Activated T-helper 2 cell treated with anti-CD3 and anti-CD28 coated beads, Interferon-gamma antibody, Interleukin-2, Interleukin-4, amounts not matched to agents 10 μg/mL and 5 μg/mL and 100 μg/mL, durations not matched to agents 14 hours and 24 hours and 36 hours (primary cell): ENCODE measurements at places on chromosomes 3 and 15. TPM values are rescaled to one million over a fixed set of nuclear protein-coding genes. Genes with fewer than 3 reads are reported as not detected.
A peak's percentile ranks its signal among the peaks of the same experiment; 100 is the strongest.

The ACTL6A gene
- 114 and 121 TPM in 2 replicates for total RNA-seq

- peaks cover 4% of the 10 kb centered on the region for H3K36me3 ChIP-seq
- H3K27me3 ChIP-seq: peaks cover 79% of the 10 kb centered on the region
- H3K4me1 ChIP-seq: peaks cover 8% of the 10 kb centered on the region
- H3K4me3 ChIP-seq: no peak overlapping the region
Measured at GRCh38 chr3:45852828-45853227, 10.9 kb upstream of the LZTFL1 start.

The CX3CR1 gene
- total RNA-seq: 0.48 and 0.52 TPM in 2 replicates

The SLC38A3 gene
- not detected in 2 replicates for total RNA-seq

GRCh38 chr3:188154809-188155574 lies 1.0 kb downstream of the LPP start:
- DNase-seq: no peak
- peaks cover 22% of the 10 kb centered on the region for H3K36me3 ChIP-seq
- no peaks in the 10 kb centered on the region for H3K27me3 ChIP-seq
- H3K4me3 ChIP-seq: peak overlapping the region; percentile 90

GRCh38 chr3:148873977-148874376 lies 8.9 kb downstream of the CPA3 start:
- H3K27me3 ChIP-seq: peaks cover 7% of the 10 kb centered on the region
- H3K36me3 ChIP-seq: no peaks in the 10 kb centered on the region
- no peak overlapping the region for H3K27ac ChIP-seq

GRCh38 chr3:175111036-175111435 lies 251.9 kb downstream of the NAALADL2 start:
- no peaks in the 10 kb centered on the region for H3K27me3 ChIP-seq
- H3K27ac ChIP-seq: no peak overlapping the region
- H3K4me1 ChIP-seq: no peaks in the 10 kb centered on the region
- no peak overlapping the region for H3K4me3 ChIP-seq

DNA sequence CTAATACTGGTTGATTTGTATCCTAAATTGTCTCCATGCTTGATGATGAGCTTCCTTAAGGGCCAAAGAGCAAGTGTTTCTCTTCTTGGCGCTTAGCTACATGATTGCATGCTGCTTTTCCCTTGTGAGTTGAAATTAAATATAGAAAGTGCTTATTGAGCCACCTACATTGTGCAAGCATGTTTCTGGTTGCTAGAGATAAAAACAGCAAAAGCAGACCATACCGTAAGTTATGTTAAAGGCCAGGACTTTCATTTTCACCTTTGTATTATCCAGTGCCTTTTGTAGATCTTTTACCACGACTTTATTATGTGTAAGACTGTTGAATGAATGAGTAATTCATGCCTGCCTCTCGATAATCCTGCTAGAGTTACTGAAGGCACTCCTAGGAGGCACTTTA lies 41.9 kb upstream of the CCNB2 start:
- H3K27ac ChIP-seq: peak overlapping the region; percentile 40
- DNase-seq: no peak
- no peaks in the 10 kb centered on the region for H3K27me3 ChIP-seq
- no peak overlapping the region for H3K4me3 ChIP-seq

DNA sequence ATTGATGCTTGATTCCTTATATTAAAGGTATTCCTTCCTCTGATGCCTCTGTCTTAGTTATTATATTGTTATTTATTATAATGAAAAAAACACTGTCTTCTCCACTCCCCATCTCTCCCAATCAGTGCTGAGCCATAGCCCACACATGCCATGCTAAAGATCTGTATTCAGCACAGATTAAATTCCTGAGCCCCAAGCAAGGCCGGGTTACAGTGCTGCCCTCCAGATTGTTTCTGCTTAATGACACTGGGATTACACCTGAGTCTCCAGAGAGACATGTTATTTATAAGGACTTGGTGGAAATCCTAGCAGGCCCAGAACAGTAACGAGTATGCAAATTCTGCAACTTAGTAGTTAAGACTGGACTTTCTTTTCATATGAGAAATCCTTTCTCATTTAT lies 305.9 kb upstream of the UMPS start:
- no peak for DNase-seq
- H3K27me3 ChIP-seq: peaks cover 4% of the 10 kb centered on the region
- H3K4me3 ChIP-seq: no peak overlapping the region

The SPCS1 gene
- total RNA-seq: 124 and 125 TPM in 2 replicates

GRCh38 chr15:60414016-60414682 lies 16.4 kb upstream of the ANXA2 start:
- H3K36me3 ChIP-seq: no peaks in the 10 kb centered on the region
- no peaks in the 10 kb centered on the region for H3K27me3 ChIP-seq
- DNase-seq: no peak
- H3K27ac ChIP-seq: no peak overlapping the region
- H3K4me1 ChIP-seq: peaks cover under 1% of the 10 kb centered on the region

- no peaks in the 10 kb centered on the region for H3K4me1 ChIP-seq
- no peaks in the 10 kb centered on the region for H3K27me3 ChIP-seq
- H3K27ac ChIP-seq: no peak overlapping the region
- H3K4me3 ChIP-seq: no peak overlapping the region
- DNase-seq: no peak
Measured at GRCh38 chr15:101307048-101307896, 12.2 kb upstream of the SNRPA1 start.

DNA sequence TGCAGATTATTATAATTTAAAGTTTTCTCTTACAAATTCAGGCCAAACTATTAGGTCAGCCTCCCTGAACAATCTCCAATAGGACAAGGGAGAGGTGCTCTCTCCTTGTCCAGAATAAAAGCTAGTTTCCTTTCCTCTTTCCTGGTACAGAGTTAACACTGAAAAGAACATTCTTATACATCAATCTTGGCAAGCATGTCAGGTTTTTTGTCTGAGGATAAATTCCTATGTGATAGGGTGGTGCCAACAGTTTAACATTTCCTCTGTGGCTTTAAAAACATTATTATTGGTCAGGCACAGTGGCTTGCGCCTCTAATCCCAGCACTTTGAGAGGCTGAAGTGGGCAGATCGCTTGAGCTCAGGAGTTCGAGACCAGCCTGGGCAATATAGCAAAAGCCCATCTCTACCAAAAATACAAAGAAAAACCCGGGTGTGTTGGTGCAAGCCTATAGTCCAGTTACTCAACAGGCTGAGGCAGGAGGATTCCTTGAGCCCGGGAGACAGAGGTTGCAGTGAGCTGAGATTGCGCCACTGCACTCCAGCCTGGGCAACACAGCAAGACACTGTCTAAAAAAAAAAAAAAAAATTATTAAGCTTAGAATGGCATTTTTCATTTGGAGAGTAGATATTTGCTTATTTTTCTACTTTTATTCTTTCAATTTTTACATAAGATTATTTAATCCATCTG lies 13.7 kb upstream of the ULK4 start:
- no peak overlapping the region for H3K27ac ChIP-seq
- no peaks in the 10 kb centered on the region for H3K36me3 ChIP-seq
- no peak for DNase-seq
- no peak overlapping the region for H3K4me3 ChIP-seq

The SPTBN5 gene
- 0.41 and 0.90 TPM in 2 replicates for total RNA-seq

The RTP3 gene
- total RNA-seq: not detected in 2 replicates

GRCh38 chr15:60507596-60508424 lies 28.9 kb upstream of the ICE2 start:
- DNase-seq: peak; percentile 43
- H3K36me3 ChIP-seq: peaks cover 72% of the 10 kb centered on the region
- no peaks in the 10 kb centered on the region for H3K27me3 ChIP-seq
- peak overlapping the region; percentile 11 for H3K27ac ChIP-seq

The PCOLCE2 gene
- not detected in 2 replicates for total RNA-seq

DNA sequence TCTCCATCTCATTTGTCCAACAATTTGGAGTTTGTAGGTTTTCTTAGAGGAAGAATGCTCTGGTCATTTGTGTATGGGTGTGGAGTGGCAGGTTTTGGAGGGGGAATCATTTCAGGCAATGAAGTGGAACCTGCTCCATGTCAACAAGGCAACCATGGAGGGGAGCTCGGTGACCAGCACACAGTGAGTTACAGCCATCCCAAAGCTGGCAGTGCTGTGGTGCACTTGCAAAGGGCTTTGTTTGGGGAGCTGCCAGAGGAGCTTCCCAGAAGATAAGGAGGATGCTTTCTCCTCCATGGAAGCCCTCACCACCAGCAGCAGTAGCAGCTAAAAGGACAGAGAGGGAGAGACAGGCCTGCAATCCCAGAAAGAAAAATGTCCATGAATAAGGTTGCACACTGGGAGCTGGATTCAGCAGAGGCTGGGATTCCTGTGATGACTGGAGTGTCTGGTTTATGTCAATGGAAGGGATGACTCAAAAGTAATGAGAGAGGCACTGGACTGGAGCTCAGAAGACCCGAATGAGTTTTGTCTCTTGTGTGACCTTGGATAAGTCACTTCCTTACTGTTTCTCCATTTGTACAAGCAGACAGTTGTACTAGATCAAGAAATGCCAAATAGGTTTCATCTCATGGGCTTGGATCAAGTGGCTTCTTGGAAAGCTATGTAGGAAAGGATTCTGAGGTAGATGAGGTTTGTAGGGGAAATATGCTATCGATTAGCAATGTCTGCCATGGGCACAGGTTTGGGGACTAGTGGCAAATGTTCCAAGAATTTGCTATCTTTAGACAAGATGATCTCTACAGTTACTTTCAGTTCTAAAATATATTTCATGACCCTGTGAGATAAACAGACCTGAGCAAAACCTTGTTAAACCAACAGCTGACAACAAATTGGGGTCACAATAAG lies 27.2 kb upstream of the UBE2Q2 start:
- H3K4me1 ChIP-seq: peaks cover 14% of the 10 kb centered on the region
- no peak for DNase-seq
- peaks cover 5% of the 10 kb centered on the region for H3K27me3 ChIP-seq
- H3K27ac ChIP-seq: no peak overlapping the region
- H3K4me3 ChIP-seq: no peak overlapping the region
- no peaks in the 10 kb centered on the region for H3K36me3 ChIP-seq

DNA sequence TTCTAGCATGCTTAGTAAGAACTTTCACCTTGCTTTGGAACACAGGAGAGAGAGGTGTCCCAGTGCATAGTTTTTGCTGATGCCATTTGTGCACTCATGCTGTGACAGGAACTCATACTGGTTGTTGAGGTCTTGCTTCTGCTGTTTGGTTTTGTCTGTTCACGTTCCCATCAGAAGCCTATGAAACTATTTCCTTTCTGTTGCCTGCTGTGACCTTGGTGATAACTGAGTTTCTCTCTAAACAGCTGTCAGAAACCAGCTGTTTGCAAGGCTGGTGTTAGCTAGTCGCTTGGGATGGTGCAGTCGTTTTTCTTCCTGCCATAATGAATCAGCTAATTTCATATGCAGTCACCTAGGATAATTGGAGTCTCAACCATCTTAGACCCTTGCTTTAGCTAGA lies 724.1 kb downstream of the GRM7 start:
- no peak for DNase-seq
- H3K36me3 ChIP-seq: no peaks in the 10 kb centered on the region
- no peaks in the 10 kb centered on the region for H3K4me1 ChIP-seq
- H3K4me3 ChIP-seq: no peak overlapping the region
- H3K27ac ChIP-seq: no peak overlapping the region

The LARP6 gene
- total RNA-seq: not detected in 2 replicates

DNA sequence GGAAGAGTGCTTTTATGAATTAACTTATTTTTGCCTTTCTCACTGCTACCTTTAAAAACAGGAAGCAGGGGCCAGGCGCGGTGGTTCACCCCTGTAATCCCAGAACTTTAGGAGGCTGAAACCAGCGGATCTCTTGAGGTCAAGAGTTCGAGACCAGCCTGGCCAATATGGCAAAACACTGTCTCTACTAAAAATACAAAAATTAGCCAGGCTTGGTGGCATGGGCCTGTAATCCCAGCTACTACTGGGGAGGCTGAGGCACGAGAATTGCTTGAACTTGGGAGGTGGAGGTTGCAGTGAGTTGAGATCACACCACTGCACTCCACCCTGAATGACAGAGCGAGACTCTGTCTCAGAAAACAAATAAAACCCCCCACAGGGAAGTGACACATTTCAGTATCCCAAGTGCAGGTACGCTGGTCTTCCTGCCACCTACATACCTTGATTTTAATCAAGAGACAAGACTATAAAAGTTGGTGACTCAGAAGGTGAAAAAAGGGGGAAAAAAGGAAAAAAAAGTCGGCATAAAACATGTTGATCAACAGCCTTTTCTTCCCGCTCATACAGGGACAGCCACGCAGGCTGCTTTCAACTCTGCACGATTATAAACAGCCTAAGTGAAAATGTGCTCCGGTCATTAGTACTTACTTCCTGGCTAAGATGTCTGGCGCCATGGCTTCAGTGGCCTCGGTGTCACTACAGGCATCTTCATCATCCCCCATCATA lies 18.8 kb downstream of the PPP1R2 start:
- DNase-seq: no peak
- peaks cover 36% of the 10 kb centered on the region for H3K4me1 ChIP-seq
- H3K4me3 ChIP-seq: peak overlapping the region; percentile 33

- no peak overlapping the region for H3K27ac ChIP-seq
- H3K27me3 ChIP-seq: no peaks in the 10 kb centered on the region
- no peaks in the 10 kb centered on the region for H3K36me3 ChIP-seq
Measured at GRCh38 chr3:65170390-65171042, 482.7 kb upstream of the ADAMTS9 start.

The CCR3 gene
- total RNA-seq: not detected in 2 replicates

- no peaks in the 10 kb centered on the region for H3K36me3 ChIP-seq
- H3K27me3 ChIP-seq: peaks cover 5% of the 10 kb centered on the region
- H3K4me3 ChIP-seq: no peak overlapping the region
- DNase-seq: no peak
- no peak overlapping the region for H3K27ac ChIP-seq
Measured at GRCh38 chr3:43866529-43867353, 176.0 kb downstream of the ABHD5 start.

The PODXL2 gene
- 3.5 and 3.9 TPM in 2 replicates for total RNA-seq

The STRA6 gene
- not detected in 2 replicates for total RNA-seq

GRCh38 chr3:27392950-27393679 lies 23.9 kb upstream of the NEK10 start:
- H3K27me3 ChIP-seq: no peaks in the 10 kb centered on the region
- no peak overlapping the region for H3K4me3 ChIP-seq
- DNase-seq: no peak
- peaks cover 27% of the 10 kb centered on the region for H3K4me1 ChIP-seq
- peak overlapping the region; percentile 50 for H3K27ac ChIP-seq

GRCh38 chr3:172148702-172149565 lies 109.6 kb downstream of the FNDC3B start:
- H3K4me3 ChIP-seq: no peak overlapping the region
- H3K4me1 ChIP-seq: peaks cover 47% of the 10 kb centered on the region
- H3K36me3 ChIP-seq: no peaks in the 10 kb centered on the region
- H3K27ac ChIP-seq: no peak overlapping the region
- DNase-seq: no peak
- no peaks in the 10 kb centered on the region for H3K27me3 ChIP-seq

The ZNF860 gene
- total RNA-seq: 1.8 and 2.0 TPM in 2 replicates

GRCh38 chr3:151866711-151867410 lies 6.6 kb upstream of the SUCNR1 start:
- H3K27ac ChIP-seq: no peak overlapping the region
- peaks cover 10% of the 10 kb centered on the region for H3K4me1 ChIP-seq
- no peak overlapping the region for H3K4me3 ChIP-seq
- DNase-seq: no peak
- H3K27me3 ChIP-seq: peaks cover 17% of the 10 kb centered on the region
- no peaks in the 10 kb centered on the region for H3K36me3 ChIP-seq

- H3K4me1 ChIP-seq: peaks cover 46% of the 10 kb centered on the region
- H3K36me3 ChIP-seq: no peaks in the 10 kb centered on the region
- peak overlapping the region; percentile 78 for H3K27ac ChIP-seq
- peak; percentile 50 for DNase-seq
- H3K4me3 ChIP-seq: peak overlapping the region; percentile 22
- H3K27me3 ChIP-seq: no peaks in the 10 kb centered on the region
Measured at GRCh38 chr3:172530566-172530965, 7.3 kb upstream of the TNFSF10 start.

The HGD gene
- 0.14 and 0.76 TPM in 2 replicates for total RNA-seq

- H3K4me1 ChIP-seq: no peaks in the 10 kb centered on the region
- no peak overlapping the region for H3K4me3 ChIP-seq
- no peaks in the 10 kb centered on the region for H3K27me3 ChIP-seq
- H3K27ac ChIP-seq: no peak overlapping the region
- DNase-seq: no peak
- no peaks in the 10 kb centered on the region for H3K36me3 ChIP-seq
Measured at GRCh38 chr15:25465835-25466234, 27.0 kb upstream of the UBE3A start.

The PLCH1 gene
- 0.09 and 0.25 TPM in 2 replicates for total RNA-seq

The CPNE9 gene
- 0.50 TPM in 1 of 2 replicates, not detected in the other for total RNA-seq
